Astrocyte of the hippocampus (primary cell): ENCODE measurements at places on chromosomes 5 and 9.
A peak's percentile ranks its signal among the peaks of the same experiment; 100 is the strongest.

GRCh38 chr5:100889896-100890295 lies 13.2 kb downstream of the ST8SIA4 start:
- no peak for DNase-seq

- peak; percentile 32 for DNase-seq
These were observed 2.2 kb downstream of the BARX1 start for GRCh38 chr9:93952784-93953495.

DNA sequence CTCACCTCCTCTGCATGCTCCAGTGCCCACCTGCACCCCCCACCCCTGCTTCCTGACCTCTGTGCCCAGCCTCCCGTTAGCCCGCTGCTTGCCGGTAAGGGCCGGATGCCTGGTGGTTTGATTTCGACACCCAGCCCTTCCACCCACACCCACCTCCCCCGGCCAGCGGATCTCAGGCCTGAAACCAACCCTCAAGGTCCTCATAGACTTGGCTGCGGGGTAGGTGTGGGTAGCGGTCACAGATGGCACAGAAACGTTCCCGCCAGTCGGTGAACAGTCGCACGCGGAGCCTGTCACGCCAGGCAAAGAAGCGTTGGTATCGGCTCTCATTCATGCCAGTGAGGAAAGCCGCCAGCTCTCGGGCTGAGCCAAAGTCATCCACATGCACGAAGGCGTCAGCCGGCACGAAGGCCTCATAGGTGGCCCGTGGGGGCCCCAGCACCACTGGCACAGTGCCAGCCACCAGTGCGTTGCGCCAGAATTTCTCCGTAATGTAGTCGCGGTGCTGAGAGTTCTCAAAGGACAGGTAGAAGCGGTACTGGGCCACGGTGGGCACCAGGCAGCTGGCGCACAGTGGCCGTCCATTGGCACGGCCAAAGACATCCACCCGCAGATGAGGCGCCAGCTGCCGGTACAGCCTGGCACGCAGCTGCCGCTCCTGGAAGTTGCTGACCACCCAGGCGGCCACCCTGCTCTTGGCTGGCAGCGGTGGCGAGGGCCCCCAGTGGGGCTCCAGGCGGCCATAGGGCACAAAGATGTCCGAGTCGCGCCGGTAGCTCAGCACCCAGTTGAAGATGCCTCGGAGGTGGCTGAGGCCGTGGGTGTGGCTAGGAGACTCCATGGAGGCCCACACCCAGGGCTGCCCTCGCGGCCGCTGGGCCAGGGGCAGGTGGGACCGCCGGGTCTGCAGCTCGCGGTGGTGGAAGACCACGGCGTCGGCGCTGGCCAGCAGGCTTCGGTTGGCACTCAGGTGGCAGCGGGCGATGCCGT lies 1.1 kb downstream of the FUT7 start:
- DNase-seq, result no peak

DNA sequence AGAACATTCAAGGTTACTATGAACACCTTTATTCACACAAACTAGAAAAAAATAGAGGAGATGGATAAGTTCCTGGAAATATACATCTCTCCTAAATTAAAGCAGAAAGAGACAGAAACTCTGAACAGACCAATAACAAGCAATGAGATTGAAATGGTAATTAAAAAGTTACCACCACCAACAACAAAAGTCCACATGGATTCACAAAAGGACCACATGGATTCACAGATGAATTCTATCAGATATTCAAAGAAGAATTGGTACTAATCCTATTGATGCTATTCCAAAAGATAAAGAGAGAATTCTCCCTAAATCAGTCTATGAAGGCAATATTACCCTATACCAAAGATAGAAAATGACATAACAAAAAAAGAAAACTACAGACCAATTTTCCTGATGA lies 518.9 kb downstream of the PRDM9 start:
- no peak for DNase-seq

DNA sequence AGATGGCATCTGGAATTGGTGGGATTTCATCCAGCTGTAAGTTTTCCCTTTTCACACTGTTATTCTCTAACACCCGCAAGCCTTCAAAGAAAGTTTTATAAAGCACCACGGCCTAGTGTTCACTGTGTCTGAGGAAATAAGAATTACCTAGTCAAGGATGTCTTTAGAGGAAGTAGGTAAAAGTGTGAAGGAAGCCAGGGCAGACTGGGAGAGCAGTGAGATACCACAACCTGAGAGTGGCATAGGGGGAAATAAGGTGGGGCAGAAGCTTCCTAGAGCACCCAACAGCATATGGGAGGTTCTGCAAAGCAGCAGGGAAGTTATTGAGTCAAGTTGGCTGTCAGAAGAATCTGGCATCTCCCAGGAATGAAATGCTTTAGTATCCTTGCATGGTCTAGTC lies 241.2 kb downstream of the CETN3 start:
- no peak for DNase-seq

DNA sequence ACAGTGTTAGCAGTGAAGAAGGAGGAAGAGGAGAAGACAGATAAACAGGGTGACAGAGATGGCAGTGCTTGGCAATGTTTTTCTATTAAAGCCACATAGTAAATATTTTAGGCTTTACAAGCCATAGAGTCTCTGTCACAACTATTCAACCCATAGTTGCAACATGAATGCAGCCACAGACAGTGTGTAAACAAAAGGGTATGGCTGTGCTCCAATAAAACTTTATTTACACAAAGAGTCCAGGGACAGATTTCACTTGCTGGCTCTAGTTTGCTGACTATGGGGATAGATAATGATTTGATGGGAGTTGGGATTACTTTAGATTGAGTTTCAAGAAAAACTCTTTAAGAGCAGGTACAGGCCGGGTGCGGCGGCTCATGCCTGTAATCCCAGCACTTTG lies 224.8 kb upstream of the SEMA6A start:
- no peak for DNase-seq

- DNase-seq, result no peak
These were observed 1.2 kb downstream of the CARD6 start for GRCh38 chr5:40842351-40842750.

DNA sequence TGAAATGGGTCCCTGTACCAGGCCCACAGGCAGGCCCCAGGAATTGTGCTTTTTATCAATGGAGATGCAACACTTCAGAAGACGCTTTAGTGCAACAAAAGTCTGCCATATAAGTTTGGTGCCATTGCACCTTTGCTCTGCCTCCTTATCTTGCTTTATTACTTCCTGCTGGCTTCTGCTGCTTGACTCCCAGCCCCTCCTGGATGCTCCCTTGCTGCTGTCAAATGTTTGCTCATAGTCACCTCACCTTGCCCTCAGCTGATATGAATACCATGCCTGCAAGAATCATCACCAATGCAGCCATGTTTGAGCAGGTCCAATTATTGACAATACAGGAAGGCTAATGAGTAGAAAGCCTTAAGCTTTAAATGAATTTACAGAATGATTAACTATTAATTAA lies 25.4 kb downstream of the MEGF10 start:
- DNase-seq, result no peak

DNA sequence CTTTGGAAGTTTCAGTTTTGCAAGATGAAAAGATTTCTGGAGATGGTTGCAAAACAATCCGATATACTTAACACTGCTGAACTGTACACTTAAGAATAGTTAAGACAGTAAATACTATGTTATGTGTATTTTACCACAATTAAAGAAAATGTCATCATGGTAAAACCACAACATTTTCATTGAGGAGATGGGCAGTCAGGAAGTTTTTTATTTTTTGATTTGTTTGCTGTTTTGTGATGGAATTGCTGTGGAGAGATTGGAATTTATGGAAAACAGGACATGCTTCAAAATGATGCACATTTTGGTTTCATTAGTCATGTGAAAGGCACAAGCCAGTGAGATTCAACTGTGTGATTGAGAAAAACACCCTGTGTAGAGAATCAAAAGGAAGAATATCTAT lies 90.5 kb upstream of the AGXT2 start:
- DNase-seq, result peak; percentile 29

- DNase-seq, result no peak
These were observed 20.6 kb upstream of the HAND1 start for GRCh38 chr5:154498591-154498990.

DNA sequence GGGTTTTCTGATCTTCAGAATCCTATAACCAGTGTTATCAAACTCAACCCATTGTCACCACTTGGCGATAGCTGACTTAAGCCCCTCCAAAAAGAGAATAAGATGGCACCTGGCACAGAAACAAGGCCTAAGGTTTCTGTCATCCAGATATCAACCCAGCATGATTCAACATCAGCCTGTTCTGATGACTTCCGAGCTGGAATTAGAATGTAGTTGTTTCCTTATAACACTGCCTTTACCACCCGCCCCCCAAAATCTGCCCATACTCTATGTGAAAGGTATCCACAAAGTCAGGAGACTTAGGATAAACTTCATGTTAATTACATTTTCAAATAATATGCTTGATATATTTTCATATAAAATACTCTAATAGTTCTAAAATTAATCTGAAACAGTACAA lies 5.2 kb downstream of the KLF9 start:
- DNase-seq, result no peak
